Breast epithelium (tissue), 4 donors: ENCODE measurements at places on chromosomes 2 and 18. TPM values are rescaled to one million over a fixed set of nuclear protein-coding genes. Genes with fewer than 3 reads are reported as not detected.

The DPP4 gene
- 17.3 TPM for total RNA-seq

The SERPINE2 gene
- 1.8 TPM for total RNA-seq

The FOXD4L1 gene
- total RNA-seq, result 0.44 TPM

The NXPH2 gene
- not detected for total RNA-seq

The CYP26B1 gene
- 41.6 TPM for total RNA-seq

The MC5R gene
- not detected for total RNA-seq

- no peak for DNase-seq
These were observed 189.3 kb downstream of the ANKRD44 start for GRCh38 chr2:197121255-197121654.

DNA sequence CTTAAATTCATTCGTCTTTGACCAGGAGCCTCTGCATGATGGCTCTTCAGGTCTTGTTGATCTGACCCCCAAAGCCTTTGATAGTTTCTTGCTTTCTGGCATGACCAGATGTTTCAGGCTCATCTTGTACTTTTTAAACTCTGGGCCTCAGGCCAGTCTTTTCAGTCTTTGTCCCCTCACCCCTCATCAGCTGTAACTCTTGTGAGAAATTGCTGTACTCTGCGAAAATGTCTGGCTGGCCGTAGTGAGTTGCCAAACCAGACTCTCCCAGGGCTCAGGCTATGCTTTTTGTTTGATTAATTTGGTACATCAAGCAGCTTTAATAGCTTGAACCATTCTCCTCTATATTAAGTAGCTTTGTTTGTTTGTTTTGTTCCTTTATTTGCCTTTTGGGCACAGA is 75.9 kb downstream of the BABAM2 start:
- DNase-seq, result no peak

DNA sequence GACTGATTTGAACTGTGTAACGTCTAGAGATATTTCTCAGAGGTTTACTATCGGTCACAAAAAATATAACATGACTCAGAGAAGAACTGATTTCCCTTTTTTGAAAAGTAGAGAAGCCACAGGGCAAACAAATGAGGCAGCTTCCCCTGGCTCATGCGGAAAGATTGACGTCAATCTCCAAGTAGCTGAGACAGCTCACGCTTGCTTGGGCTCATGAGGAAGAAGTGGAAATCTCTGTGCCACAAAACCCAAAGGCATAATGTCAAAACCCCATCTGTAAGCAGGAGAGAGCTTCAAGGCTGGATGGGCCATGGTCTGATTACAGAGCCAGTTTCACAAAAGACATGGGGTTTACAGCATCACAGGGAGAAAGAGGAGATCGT is 188.1 kb downstream of the ARL4C start:
- no peak for DNase-seq

- DNase-seq, result no peak
These were observed 735.4 kb upstream of the FANCL start for GRCh38 chr2:58976375-58977071.

DNA sequence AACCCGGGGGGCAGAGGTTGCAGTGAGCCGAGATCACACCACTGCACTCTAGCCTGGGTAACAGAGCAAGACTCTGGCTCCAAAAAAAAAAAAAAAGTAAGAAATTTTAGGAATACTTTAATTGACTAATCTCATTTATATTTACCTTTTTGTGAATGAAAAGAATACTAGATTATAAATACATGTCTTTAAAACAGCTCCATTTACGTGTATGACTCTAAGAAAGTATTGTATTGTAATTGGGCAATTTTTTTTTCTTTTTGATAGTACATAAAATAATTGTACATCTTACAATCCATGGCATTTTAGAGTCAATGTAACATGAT is 8.0 kb downstream of the IL36A start:
- no peak for DNase-seq
